ENCODE measurements at places on chromosomes 2 and 18.

- no peak for DNase-seq
Observed at GRCh38 chr2:189337656-189338055, 103.6 kb upstream of the WDR75 start.

- DNase-seq = no peak
Observed at GRCh38 chr2:127277028-127277427, 16.9 kb downstream of the ERCC3 start.

- DNase-seq = peak; percentile 20
Observed at GRCh38 chr2:95345563-95346230, 48.5 kb downstream of the KCNIP3 start.

DNA sequence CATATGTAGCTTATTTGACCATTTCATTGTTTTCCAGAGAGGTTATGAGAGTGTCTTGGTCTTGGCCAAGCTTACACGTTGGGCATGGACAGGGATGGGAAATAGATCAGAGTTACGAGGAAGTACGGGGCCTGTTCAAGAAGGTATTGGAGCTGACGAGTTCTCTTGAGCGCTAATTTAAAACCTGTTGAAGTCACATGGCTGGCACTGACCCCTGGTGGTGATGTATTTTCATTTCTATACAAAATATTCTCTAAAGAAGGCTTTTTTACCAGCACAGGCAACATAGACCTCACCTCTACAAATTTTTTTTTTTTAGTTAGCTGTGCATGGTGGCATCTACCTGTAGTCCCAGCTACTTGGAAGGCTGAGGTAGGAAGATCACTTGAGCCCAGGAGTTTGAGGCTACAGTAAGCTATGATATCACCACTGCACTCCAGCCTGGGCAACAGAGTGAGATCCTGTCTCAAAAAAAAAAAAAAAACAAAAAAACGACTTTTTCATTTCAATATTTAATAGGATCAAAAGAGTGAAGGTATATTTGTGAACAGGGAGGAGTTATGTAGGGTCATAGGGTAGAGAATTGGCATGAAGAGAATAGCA is 19.6 kb downstream of the UGP2 start:
- DNase-seq = no peak

GRCh38 chr18:48678237-48679115 is 139.6 kb downstream of the CTIF start:
- DNase-seq = no peak

DNA sequence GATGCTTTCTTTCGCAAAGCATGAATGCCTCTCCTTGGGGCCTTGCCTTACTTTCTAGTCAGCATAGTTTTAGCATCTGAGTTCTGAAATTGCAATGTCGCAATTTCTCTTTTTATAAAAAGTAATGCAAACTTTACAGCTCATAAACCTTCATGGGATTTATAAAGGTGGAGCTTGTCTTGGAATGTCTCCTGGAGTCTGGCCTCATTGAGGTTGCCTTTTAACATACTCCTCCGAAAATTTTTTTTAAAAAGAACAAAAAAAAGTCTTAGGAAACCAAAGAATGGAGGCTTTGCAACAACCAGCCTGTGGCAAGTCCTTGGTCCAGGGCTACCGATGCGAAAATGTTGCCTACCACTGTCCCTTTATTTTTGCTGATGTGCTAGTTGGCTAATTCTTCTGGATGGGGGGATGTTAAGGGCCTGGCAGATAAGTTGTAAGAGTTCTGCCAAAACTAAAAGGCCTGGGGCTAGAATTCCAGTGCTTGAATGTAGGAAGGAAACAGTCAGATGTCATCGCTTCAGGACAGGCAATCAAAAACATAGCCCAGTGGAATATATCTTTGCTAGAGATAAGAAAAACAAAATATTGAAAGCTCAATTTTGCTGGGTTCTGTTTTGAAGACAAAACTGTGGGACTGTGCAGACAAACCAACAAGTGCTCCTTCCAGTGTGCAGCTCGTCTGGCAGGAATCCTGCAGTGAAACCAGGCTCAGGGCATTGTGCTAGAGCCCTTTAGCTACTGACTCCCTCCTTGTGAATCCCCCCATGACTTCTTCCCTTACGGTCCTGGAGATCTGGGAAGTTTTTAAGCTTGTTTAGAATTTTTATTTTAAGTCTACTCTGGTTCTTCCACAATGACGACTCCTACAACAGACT is 213.0 kb downstream of the PIEZO2 start:
- no peak for DNase-seq

DNA sequence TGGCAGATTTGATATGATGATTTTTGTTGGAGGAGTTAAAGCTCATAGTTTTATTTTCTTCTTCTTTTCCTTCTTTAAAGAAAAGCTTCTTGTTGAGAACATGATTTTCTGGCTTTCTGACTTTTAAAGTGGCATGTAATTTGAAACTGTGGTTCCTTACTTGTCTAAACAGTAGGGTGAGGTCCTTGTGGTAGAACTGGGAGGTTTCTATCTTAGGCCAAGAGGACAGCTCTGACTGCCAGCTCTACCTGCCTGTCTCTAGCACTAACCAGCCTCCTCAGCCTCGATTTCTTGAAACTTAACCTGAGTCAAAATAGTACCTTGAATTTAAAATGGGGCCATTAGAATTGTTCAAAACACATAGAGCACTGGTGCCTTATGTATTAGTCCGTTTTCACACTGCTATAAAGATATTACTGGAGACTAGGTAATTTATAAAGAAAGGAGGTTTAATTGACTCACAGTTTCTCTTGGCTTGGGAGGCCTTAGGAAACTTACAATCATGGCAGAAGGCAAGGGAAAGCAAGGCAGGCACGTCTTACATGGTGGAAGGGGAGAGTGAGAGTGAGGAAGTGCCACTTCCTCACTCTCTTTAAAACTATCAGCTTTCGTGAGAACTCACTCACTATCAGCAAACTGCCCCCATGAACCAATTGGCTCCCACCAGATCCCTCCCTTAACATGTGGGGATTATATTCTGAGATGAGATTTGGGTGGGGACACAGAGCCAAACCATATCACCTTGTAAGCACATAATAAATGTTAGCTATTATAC is 119.0 kb downstream of the CERS6 start:
- no peak for DNase-seq

- DNase-seq = no peak
Observed at GRCh38 chr2:112924821-112925220, 13.9 kb downstream of the IL37 start.

DNA sequence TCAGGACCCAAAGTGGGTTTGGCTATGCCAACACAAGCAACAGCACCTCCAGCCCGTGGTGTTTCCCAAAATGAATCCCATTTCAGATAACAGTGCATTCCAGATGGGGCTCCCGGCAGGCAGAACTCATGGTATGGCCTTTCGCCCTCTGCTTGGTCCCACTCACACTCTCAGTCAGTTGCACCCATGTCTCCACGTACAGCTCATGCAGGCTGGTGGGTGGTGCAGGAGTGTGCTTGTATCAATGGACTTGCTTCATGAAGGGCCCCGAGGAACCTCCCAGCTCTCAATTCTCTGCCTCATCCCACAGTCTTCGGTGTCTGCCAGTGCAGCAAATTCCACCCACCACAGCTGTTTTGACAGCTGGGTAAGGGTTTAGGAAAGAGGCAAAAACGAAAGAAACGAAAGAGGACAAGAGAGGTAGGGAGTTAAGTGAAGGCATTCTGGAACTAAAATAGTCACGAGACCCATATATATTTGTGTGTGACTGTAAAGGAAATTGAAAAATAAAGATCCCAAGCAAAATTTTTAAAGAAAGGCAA is 278.1 kb downstream of the DCDC2C start:
- DNase-seq = no peak

GRCh38 chr18:59520562-59521355 is 161.7 kb upstream of the LMAN1 start:
- DNase-seq = no peak

- no peak for DNase-seq
Observed at GRCh38 chr18:50666536-50666935, 106.6 kb downstream of the MAPK4 start.

- no peak for DNase-seq
Observed at GRCh38 chr2:84830095-84830494, 50.8 kb downstream of the TRABD2A start.

- no peak for DNase-seq
Observed at GRCh38 chr2:199131136-199131655, 326.5 kb downstream of the SATB2 start.

Data from stimulated activated CD8-positive, alpha-beta memory T cell treated with anti-CD3 and anti-CD28 coated beads, Interleukin-2, amount 100 ng/mL, for 1 hour (primary cell).